Tongue (tissue), 3 donors: ENCODE measurements at places on chromosomes 12 and 14.
A peak's percentile ranks its signal among the peaks of the same experiment; 100 is the strongest.

DNA sequence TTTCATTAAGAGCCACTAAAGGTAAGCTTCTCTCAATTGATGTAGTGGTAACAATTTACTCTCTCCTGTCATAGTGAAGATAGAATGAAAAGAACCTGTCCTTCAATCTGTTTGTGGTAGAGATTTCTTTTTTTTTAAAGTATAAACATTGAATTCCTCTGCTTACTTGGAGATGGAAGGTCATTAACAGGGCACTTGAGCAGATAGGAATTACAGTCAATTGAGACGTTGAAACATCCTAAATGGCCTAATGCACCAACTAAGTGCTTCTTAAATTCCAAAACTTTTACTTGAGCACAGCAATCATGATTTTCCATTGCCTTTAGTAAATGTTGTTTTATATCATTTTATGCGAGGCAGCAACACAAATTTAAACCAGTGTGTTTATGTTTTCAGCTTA, 241.4 kb downstream of the FOXG1 start:
- no peak for DNase-seq

DNA sequence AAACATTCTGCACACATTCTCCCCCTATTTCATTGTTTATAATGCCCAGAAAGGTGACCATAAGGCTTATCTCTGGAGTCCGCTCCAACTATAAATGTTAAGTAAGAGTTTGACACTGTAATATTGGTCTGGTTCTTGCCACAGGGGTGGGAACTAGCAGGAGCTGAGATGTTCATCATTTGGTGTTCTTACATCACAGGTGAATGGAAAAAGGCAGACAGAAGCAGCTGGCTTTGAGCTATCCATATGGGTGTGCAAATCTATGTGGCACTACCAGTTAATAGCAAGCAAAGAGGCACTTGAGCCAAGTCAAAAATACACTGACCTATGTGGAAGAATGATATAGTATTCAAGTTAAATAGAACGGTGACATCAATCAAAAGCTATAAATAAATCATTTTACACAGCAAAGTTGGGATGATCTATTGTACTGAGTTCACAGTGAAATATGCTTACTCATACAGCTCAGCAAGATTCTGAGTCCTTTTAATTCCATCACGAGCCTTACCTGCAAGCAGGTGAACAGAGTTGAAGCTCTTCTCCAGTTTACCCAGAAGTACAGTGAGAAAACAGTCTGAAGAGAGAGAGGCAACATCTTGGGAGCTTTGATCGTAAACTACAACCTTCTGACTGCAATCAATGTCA, 43.2 kb downstream of the DUSP16 start:
- no peak for DNase-seq

GRCh38 chr12:113390064-113391043, 13.3 kb downstream of the SDS start:
- no peak for DNase-seq

GRCh38 chr12:90024262-90024661, 315.6 kb upstream of the ATP2B1 start:
- peak; percentile 14 for DNase-seq

DNA sequence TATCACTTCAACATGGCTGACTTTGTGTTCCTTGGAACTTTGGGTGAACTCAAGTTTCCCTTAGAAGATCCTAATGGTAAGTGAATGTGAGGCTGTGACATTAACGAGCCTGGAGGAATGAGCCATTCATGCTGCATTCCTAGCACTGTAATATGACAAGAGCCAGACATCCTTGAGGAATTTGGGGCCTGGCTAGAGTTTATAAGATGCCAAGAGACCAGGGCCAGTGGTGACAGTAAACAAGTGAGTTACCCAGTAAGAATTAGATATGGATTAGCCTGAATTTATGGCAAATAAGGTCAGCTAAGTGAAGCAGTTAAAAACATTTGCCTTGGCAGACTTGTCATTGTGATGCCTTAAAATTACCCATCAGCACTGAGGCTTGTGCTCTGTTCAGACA, 232.4 kb downstream of the AKAP6 start:
- peak; percentile 65 for DNase-seq

DNA sequence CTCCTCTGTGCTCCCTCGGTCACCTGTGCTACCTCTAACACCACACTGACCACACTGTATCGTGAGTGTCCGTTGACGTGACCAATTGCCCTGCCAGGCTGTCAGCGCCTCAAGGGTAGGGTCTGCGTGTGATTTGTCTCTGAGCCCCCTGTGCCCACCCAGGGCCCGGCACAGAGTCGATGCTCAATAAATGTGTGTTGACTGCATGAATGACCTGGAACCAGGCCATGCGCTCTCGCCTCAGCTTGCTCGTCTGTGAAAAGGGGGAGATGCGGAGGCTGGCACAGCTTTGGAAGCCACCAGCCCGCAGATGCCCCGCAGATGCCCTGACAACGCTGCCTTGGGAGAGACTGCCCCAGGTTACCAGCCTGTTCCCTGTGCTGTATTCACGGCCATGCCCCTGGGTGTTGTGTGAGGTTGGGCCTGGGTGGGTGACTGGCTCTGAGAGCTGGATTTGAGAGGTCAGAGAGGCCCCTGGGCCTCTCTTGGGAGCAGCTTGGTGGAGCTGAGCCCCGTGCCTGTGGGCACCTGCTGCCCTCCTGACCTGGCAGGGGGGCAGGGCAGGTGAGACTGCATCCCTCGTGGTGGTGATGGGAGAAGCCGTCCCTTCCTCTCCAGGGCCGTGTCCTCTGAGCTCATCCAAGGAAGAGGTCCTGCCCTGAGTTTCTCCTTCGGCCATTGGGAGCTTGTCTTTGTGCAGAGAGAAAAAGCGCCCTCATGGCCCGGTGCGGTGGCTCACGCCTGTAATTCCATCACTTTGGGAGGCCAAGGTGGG, 43.2 kb downstream of the CYP46A1 start:
- DNase-seq, result no peak

DNA sequence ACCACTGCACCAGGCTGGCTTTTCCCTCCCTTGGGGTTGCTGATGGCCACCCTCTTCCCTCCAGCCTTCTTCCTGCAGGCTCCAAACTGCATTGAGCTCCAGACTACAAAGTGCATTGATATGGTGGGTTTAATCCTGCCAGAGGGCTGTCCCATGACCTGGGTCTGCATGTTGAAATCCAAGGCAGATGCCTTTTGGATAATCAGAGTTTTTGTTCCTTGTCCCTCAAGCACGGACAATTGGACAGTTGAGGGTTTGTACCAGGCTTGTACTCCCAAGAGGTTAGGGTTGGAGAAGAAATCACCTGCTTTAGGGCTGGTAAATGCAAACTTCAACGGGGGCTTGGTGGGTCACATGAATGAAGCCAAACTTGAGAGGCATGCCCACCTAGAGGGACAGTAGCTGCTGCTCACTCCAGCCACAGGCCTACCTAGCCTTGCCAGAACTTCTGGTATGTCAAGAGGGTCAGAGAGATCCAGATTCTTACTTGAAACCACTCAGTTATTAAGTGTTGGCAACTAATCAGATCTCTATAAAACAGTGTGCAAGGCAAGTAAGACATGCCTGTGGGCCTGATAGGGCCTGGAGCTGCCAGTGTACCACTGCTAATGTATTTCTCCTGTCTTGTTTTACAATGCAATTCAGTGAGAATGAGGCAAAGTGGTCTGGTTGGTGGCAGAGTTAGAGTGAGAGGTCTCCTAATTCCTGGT, 21.7 kb upstream of the KRT83 start:
- no peak for DNase-seq

DNA sequence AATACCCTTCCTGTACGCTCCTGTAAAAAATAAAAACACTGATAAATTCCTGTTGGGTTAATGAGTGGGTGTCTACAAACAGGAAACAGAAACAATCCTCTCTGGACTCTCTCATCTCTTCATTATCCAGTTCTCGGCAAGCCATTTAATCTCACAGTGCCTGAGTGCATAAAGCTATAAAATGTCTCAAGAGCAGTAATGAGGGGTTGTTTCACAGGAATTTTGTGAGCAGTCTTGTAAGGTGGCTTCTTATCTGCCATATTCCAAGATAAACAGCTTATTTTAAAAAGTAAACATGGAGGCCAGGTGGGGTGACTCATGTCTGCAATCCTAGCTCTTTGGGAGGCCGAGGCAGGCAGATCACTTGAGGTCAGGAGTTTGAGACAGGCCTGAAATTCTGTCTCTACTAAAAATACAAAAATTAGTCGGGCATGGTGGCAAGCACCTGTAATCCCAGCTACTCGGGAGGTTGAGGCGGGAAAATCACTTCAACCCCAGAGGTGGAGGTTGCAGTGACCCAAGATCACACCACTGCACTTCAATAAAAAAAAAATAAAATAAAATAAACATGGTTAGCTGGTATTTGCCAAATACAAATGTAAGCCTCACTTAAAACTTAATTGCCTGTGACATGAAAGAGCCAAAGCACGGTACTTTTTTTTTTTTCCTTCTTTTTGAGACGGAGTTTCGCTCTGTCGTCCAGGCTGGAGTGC, 54.0 kb downstream of the CLIP1 start:
- DNase-seq, result no peak

- peak; percentile 55 for DNase-seq
Measured at GRCh38 chr12:124454735-124455134, 112.7 kb downstream of the NCOR2 start.

DNA sequence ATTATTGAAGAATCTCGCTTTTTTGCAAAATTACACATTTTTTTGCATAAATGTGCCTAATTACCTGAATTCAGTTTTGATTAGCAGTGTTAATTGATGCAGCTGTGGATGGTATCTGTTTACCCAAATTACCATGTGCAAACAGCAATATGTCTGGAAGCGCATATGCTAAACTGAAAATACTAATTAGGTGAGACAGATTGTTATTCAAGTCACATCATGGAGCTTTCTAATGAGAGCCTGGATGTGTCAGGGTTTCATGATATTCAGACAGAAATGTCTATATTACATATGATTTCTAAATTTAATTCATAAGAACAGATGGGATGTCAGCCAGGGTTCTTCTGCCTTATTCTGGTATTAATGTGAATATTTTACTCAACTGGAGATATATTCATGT, 74.9 kb downstream of the RMST start:
- no peak for DNase-seq

- DNase-seq, result peak; percentile 38
Measured at GRCh38 chr12:12899530-12900380, 8.4 kb downstream of the GPRC5A start.

DNA sequence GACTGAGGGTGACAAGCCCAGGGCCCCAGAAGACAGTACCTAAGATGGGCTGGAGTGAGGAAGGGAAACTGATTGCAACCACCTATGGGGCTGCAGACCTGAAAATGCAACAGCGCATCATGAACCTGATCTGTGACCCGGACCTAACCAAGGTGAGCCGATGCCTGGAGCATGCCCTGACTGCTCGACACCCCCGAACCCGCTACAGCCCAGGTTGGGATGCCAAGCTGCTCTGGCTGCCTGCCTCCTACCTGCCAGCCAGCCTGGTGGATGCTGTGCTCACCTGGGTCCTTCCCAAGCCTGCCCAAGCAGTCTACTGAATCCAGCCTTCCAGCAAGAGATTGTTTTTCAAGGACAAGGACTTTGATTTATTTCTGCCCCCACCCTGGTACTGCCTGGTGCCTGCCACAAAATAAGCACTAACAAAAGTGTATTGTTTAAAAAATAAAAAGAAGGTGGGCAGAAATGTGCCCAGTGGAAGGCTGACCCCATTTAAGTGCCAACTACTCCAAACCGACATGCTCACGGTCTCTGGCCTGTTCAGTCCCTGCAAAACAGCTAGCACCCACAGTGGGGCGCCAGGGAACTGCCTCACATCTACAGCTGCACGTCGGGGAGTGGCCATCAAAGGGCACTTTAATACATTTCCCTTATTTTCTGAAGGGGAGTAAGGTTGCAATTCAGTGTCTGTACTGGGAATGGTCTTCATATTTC, 4.2 kb downstream of the RDH5 start:
- peak; percentile 74 for DNase-seq

DNA sequence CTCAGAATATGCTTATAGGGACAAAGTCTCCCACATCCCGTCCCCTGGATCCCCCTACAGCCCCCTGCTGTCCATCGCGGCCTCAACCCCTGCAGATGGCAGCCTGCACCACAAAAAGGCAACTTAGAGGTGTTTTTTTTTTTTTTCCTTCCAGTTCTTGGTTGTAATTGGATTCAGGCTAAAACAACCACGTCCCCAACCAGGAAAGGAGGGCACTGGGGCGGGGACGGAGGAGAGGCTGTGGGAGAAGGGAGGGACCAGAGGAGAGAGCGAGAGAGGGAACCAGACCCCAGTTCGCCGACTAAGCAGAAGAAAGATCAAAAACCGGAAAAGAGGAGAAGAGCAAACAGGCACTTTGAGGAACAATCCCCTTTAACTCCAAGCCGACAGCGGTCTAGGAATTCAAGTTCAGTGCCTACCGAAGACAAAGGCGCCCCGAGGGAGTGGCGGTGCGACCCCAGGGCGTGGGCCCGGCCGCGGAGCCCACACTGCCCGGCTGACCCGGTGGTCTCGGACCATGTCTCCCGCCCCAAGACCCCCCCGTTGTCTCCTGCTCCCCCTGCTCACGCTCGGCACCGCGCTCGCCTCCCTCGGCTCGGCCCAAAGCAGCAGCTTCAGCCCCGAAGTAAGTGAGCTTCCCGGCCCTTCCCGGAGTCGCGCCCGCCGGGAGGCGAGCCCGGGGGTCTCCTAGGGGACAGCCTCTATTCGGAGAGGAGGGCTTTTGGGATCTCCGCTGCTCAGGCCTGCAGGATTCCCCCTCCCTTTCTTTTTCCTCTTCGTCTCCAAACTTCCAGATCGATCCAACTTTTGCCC, at the start of gene MMP14:
MMP14 (plus strand) TSS at position 285 of the 813 bp plus-strand sequence; CDS start at position 518, 233 bp downstream.
- DNase-seq, result peak; percentile 93

DNA sequence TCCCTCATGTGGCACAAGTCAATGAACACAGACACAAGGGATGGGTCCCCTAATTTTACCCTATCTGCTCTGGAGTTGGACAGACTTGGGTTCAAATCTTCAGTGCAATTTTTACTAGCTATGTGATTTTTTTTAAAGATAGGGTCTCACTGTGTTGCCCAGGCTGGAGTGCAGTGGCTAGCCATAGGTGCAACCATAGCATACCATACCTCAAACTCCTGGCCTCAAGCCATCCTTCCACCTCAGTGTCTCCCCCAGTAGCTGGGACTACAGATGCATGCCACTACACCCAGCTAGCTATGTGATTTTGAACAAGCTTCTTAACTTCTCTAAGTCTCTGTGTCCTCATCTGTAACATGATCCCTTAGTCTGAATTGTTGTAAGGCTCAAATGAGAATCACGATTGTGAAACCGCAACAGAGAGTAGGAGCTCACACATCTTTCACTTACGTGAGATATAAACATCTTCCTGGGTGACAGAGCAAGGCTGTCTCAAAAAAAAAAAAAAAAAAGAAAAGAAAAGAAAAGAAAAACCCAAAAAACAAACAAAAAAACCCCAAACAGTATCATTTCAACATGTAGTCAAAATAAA, 4.7 kb downstream of the CALCOCO1 start:
- no peak for DNase-seq

DNA sequence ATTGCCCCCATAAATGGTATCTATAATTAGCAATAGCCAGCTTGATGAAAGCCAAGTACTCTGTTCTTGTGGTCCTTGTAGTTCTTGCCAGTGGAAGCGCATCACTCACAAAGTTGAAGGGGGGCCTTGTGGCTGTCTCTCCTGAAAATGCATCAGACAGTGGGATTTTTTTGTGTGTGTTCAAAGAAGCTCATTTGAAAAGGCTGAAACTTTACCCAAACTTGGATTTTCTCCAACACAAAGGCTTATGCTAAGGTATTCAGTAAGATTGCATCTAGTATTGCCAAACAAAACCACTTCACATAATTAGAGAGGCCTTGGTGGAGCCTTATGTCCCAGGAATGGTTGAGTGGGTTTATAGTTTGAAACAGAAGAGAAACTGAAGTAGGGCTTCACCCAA, 216.7 kb upstream of the TMTC1 start:
- peak; percentile 45 for DNase-seq

- no peak for DNase-seq
Measured at GRCh38 chr12:800401-800800, 48.0 kb downstream of the WNK1 start.

- no peak for DNase-seq
Measured at GRCh38 chr12:124401704-124402221, 106.9 kb downstream of the RFLNA start.

- DNase-seq, result no peak
Measured at GRCh38 chr12:21910657-21911056, 30.6 kb downstream of the ABCC9 start.
